ENCODE measurements at places on chromosomes 2 and 18. TPM values are rescaled to one million over a fixed set of nuclear protein-coding genes. Genes with fewer than 3 reads are reported as not detected.

PPIL3 gene
- 40.2 TPM for total RNA-seq

PLB1 gene
- 1.2 TPM for total RNA-seq

TMEM163 gene
- 2.3 TPM for total RNA-seq

KATNAL2 gene
- 0.79 TPM for total RNA-seq

CDH2 gene
- 0.14 TPM for total RNA-seq

GRCh38 chr18:34083910-34084535 is 140.7 kb downstream of the NOL4 start:
- no peaks in the 10 kb centered on the region for H3K36me3 ChIP-seq
- no peak overlapping the region for H3K4me3 ChIP-seq
- no peak overlapping the region for H3K27ac ChIP-seq
- no peak for DNase-seq
- no peaks in the 10 kb centered on the region for H3K4me1 ChIP-seq
- no peaks in the 10 kb centered on the region for H3K27me3 ChIP-seq

DNA sequence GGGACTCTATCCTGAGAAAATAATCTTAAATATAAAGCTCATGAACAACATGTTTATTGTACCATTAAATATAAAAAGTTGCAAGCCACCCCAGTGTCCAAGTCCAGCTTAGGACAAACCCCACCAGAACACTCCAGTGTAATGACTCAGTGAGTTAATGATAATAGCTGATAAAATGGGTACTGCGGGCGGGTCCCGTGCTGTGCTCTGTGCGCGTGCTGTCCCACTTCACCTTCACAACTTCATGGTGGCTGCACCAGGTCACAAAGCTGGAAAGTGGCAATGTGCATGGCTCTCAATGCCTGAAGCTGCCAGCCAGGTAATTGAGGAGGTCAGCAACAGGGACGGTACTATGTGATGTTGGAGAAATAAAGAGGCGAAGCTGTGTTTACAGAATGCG is 18.6 kb downstream of the DGKD start:
- H3K27me3 ChIP-seq, result no peaks in the 10 kb centered on the region
- H3K4me3 ChIP-seq, result no peak overlapping the region
- H3K4me1 ChIP-seq, result peaks cover 10% of the 10 kb centered on the region
- no peak for DNase-seq
- no peak overlapping the region for H3K27ac ChIP-seq
- H3K36me3 ChIP-seq, result peaks cover 21% of the 10 kb centered on the region

GRCh38 chr18:7982216-7982615 is 415.1 kb downstream of the PTPRM start:
- H3K4me3 ChIP-seq, result no peak overlapping the region
- H3K27ac ChIP-seq, result no peak overlapping the region
- no peak for DNase-seq
- H3K36me3 ChIP-seq, result no peaks in the 10 kb centered on the region

- H3K4me3 ChIP-seq, result no peak overlapping the region
- no peaks in the 10 kb centered on the region for H3K36me3 ChIP-seq
- no peak for DNase-seq
- H3K27me3 ChIP-seq, result peaks cover 3% of the 10 kb centered on the region
- H3K4me1 ChIP-seq, result no peaks in the 10 kb centered on the region
These were observed 63.6 kb upstream of the CAVIN2 start for GRCh38 chr2:191910518-191910917.

DNA sequence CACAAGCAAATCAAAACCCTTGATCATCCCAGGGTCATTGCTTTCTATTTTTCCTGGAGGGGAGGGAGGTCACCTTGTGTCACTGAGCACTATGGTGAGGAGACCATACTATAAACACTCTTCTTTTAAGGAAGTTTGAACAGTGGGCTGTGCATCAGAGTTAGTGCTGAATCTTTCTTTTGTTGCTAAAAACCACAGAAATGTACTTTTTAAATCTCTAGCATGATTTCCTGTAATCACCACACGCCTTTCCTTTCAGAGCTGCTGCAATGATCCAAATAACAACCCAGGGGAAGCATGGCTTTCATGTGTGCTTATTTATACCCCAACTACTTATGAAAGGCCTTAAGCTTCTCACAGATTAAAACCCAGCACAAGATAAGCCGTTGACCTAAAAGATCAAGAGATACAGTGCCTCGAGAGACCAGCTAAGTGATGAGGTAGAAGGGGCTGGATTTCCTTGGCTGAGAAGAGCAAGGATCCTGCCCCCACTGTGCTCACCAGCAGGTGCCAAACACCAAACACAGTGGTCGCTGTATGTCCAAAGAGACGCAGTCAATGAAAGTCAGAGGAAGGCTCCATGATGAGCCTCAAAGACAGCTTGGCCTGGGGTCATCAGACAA is 34.7 kb downstream of the TRABD2A start:
- peak; percentile 55 for DNase-seq
- H3K4me3 ChIP-seq, result peak overlapping the region; percentile 38
- peak overlapping the region; percentile 97 for H3K27ac ChIP-seq
- H3K4me1 ChIP-seq, result peaks cover 76% of the 10 kb centered on the region
- no peaks in the 10 kb centered on the region for H3K27me3 ChIP-seq

- no peak for DNase-seq
- H3K27ac ChIP-seq, result no peak overlapping the region
- peaks cover 19% of the 10 kb centered on the region for H3K27me3 ChIP-seq
- no peaks in the 10 kb centered on the region for H3K36me3 ChIP-seq
These were observed 65.0 kb upstream of the TSPYL6 start for GRCh38 chr2:54321047-54321446.

DNA sequence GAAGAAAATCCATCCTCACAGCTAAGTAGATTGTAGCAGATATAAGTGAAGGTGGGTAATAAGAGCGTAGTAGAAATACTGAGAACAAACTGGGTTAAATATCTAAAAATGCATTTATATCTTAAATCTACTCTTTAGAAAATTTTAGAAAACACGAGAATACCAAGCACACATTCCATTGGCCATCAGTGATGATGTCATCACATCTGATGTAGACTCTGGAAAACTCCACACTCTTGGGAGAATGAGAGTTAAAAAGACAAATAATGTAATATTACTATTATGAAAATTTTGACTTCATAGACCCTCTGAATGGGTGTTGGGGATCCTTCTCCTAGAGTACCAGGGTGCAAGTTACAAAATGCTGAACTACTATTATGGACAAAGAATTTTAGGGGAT is 3.7 kb downstream of the RIOK3 start:
- no peaks in the 10 kb centered on the region for H3K27me3 ChIP-seq
- H3K4me1 ChIP-seq, result peaks cover 60% of the 10 kb centered on the region
- peaks cover 21% of the 10 kb centered on the region for H3K36me3 ChIP-seq
- no peak overlapping the region for H3K4me3 ChIP-seq
- no peak for DNase-seq

DNA sequence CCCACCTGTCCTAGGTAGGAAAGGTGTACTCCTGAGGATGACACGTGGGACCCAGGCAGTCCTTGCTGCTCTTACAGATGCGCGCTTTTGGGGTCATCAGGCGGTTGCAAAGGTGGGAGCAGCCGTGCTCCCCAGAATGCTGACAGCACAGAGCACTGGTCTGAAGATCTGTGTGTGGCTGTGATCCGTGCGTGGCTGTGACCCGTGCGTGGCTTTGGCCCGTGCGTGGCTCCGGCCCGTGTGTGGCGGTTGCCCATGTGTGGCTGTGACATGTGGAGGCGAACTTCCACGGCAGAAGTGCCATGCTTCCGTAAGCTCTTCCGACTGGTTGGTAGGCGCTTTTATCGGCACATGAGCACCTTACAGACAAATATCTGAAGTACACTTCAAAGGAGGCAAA is 270.0 kb downstream of the AGAP1 start:
- no peak overlapping the region for H3K4me3 ChIP-seq
- H3K4me1 ChIP-seq, result no peaks in the 10 kb centered on the region
- no peak overlapping the region for H3K27ac ChIP-seq
- H3K36me3 ChIP-seq, result no peaks in the 10 kb centered on the region
- peaks cover 7% of the 10 kb centered on the region for H3K27me3 ChIP-seq

GRCh38 chr2:148982282-148982681 is 56.2 kb upstream of the LYPD6B start:
- H3K36me3 ChIP-seq, result peaks cover 18% of the 10 kb centered on the region
- no peak overlapping the region for H3K27ac ChIP-seq

- H3K27ac ChIP-seq, result no peak overlapping the region
- no peaks in the 10 kb centered on the region for H3K27me3 ChIP-seq
- no peaks in the 10 kb centered on the region for H3K4me1 ChIP-seq
- DNase-seq, result no peak
- H3K36me3 ChIP-seq, result no peaks in the 10 kb centered on the region
These were observed 12.4 kb downstream of the SH2D6 start for GRCh38 chr2:85430752-85431569.

GRCh38 chr2:75798569-75798968 is 87.9 kb upstream of the GCFC2 start:
- no peak overlapping the region for H3K4me3 ChIP-seq
- H3K4me1 ChIP-seq, result no peaks in the 10 kb centered on the region
- no peaks in the 10 kb centered on the region for H3K36me3 ChIP-seq

DNA sequence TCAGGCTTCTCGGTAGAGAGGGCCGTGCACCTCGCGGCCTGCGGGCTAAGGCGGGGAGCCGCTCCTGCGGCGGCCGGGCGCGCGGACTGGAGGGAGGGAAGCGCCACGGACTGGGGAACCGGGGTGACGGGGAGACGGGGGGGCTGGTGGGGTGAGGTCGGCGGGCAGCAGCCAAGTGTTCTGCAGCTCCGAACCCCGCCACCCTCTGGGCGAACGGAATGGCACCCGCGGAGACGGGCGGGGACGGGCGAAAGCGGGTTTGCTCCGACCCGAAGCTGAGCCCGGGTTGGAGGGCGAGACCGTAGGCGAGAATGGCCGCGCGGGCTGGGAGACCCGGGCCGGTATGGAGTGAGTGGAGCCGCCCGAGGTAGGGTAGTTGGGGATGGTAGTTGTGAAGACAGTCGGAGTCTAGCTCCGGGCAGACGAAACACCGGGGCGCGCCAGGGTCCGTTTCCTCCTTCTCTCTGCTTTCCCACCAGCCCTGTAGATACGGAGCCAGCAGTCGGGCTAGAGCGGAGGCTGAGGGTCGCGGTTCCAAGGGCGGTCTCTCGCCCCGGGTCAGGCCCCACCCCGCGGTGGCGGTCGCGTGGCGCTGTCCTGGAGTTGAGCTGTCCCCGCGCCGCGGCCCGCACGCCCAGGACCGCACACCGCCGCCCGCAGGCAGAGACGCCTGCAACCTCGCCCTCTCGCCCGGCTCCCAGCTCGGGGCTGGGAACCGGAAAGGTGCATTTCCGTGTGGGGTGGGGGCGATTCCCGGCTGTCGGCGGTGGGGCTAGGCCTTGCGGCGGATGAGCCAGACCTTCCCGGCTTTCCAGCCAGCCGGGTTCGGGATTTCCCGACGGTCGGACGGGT is 160.3 kb upstream of the SIX2 start:
- H3K36me3 ChIP-seq, result peaks cover 2% of the 10 kb centered on the region
- peaks cover 82% of the 10 kb centered on the region for H3K27me3 ChIP-seq
- peaks cover 4% of the 10 kb centered on the region for H3K4me1 ChIP-seq
- no peak overlapping the region for H3K4me3 ChIP-seq

GRCh38 chr2:218975060-218975777 is 9.8 kb downstream of the FEV start:
- no peak overlapping the region for H3K4me3 ChIP-seq
- no peak overlapping the region for H3K27ac ChIP-seq
- H3K27me3 ChIP-seq, result peaks cover 73% of the 10 kb centered on the region
- H3K36me3 ChIP-seq, result no peaks in the 10 kb centered on the region
- H3K4me1 ChIP-seq, result peaks cover 2% of the 10 kb centered on the region

- H3K4me1 ChIP-seq, result peaks cover 8% of the 10 kb centered on the region
- no peak overlapping the region for H3K4me3 ChIP-seq
- H3K27ac ChIP-seq, result no peak overlapping the region
- DNase-seq, result no peak
- H3K27me3 ChIP-seq, result no peaks in the 10 kb centered on the region
These were observed 19.1 kb downstream of the RTP5 start for GRCh38 chr2:241888641-241889040.

GRCh38 chr2:136114382-136114781 is 3.6 kb downstream of the CXCR4 start:
- H3K36me3 ChIP-seq, result peaks cover 43% of the 10 kb centered on the region
- peak overlapping the region; percentile 47 for H3K4me3 ChIP-seq
- no peak overlapping the region for H3K27ac ChIP-seq
- peaks cover 34% of the 10 kb centered on the region for H3K4me1 ChIP-seq

DNA sequence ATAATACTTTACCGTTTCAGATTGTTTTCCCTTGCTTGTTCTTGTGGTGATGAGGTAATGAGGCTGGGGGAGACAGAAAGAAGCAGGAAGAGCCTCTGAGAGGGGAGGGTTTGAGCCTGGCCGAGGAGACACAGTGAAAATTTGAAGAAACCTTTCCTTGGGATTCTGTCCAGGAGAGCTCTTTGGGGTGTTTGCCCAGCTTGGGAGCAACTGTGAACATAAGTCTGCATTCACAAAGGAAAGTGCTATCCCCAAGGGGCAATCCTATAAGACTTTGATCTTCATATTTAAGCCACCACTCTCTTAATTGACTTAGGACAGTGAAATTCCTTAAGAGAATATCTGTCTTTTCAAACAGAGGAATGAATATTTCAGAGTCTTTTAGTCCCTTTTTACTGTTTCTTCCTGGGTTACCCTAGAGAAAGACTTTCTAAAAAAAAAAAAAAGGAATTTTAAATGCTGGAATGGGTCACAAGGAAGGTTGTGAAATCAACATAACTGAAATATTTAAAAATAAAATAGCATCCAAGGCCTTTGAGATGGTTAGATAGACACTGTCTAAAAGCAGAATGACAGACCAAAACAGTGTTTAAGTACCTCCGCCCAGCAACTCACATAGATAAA is 52.5 kb upstream of the STAM2 start:
- H3K4me3 ChIP-seq, result no peak overlapping the region
- H3K36me3 ChIP-seq, result no peaks in the 10 kb centered on the region
- DNase-seq, result no peak
- H3K27me3 ChIP-seq, result peaks cover 25% of the 10 kb centered on the region
- no peaks in the 10 kb centered on the region for H3K4me1 ChIP-seq
- no peak overlapping the region for H3K27ac ChIP-seq

DNA sequence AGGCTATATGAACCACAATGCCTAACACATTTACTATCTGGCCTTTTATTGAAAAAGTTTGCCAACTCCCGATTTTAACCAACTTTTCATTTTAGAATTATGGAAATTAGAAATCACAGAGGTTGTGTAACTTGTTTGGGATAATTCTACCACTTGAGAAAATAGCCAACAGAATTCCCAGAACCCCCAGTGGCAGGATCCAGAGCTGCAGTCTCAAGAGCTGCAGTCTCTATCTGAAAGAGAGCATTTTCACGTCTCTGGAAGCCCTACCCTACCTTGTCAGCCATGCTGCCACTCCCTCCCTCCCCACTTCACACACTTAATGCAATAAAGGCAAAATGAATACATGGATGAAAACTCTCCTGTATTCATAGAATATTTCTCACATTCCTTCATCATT is 23.4 kb upstream of the TSPYL6 start:
- no peak overlapping the region for H3K27ac ChIP-seq
- H3K36me3 ChIP-seq, result no peaks in the 10 kb centered on the region
- H3K27me3 ChIP-seq, result no peaks in the 10 kb centered on the region
- H3K4me1 ChIP-seq, result no peaks in the 10 kb centered on the region
- H3K4me3 ChIP-seq, result no peak overlapping the region
- DNase-seq, result no peak

- peaks cover 1% of the 10 kb centered on the region for H3K4me1 ChIP-seq
These were observed 79.6 kb upstream of the GCFC2 start for GRCh38 chr2:75790121-75790813.

- H3K36me3 ChIP-seq, result no peaks in the 10 kb centered on the region
- no peak for DNase-seq
- no peaks in the 10 kb centered on the region for H3K4me1 ChIP-seq
- peaks cover 11% of the 10 kb centered on the region for H3K27me3 ChIP-seq
- H3K27ac ChIP-seq, result no peak overlapping the region
These were observed 302.4 kb downstream of the STK39 start for GRCh38 chr2:167944825-167945659.

Data from activated CD8-positive, alpha-beta memory T cell treated with anti-CD3 and anti-CD28 coated beads, Interleukin-2, amount 10 ng/mL, durations not matched to agents 7 days and 5 days (primary cell).